Progenitor cell of endocrine pancreas (in vitro differentiated cells): ENCODE measurements at places on chromosomes 4 and X.

DNA sequence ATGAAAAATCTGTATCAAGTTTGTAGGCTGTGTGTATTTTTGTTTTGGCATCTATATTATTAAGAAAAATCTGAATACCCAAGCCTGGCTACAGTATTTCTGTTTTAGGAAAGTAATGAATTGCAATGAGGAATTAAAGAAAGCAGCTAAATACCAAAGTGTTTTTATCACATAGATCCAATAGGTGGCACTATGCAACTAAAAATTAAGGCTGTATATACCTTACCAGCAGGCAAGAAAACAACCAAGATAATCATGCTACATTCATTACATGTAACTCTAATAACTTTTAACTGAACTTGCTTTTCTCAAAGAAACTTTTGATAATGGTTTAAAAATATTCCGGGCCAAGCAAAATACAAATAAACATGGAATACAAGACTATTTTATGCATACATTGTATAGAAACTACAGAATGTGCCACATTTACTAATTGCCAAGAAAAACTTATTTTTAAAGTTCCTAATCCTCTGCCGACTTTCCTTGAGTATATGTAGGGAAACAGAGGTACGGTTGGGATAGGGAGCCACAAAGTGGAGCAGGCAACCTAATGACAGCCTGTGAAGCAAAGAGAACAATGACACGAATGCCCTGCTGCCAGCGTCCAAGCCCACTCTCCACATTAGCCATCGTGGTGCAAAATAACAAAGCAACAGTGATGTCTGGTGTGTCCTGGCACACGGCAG is 63.7 kb downstream of the SEC24D start:
- no peak for DNase-seq

DNA sequence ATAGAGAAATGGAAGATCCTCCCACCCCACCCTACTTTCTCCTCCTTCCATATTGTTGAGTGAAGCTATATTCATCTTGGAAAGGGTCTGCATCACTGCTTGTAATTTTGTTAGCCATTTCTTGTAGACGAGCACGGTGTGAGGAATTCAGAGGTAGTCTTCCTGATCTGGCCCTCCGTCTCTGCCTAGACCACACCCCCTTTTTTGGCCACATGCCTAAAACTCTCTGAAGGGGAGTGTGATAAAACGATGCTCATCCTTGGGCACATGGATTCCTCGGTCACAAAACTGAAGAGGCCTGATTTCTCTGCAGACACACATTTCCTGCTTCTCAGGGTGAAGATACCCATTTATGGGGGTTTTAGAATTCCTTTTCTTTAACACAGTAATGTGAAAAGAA is 182.8 kb downstream of the LARP7 start:
- DNase-seq: no peak

GRCh38 chr4:125011646-125012045 is 299.1 kb upstream of the ANKRD50 start:
- no peak for DNase-seq

- DNase-seq: no peak
Measured at GRCh38 chrX:22136711-22137110, 104.6 kb downstream of the PHEX start.
